Common myeloid progenitor, CD34-positive (primary cell): ENCODE measurements at places on chromosomes 5 and 9.

DNA sequence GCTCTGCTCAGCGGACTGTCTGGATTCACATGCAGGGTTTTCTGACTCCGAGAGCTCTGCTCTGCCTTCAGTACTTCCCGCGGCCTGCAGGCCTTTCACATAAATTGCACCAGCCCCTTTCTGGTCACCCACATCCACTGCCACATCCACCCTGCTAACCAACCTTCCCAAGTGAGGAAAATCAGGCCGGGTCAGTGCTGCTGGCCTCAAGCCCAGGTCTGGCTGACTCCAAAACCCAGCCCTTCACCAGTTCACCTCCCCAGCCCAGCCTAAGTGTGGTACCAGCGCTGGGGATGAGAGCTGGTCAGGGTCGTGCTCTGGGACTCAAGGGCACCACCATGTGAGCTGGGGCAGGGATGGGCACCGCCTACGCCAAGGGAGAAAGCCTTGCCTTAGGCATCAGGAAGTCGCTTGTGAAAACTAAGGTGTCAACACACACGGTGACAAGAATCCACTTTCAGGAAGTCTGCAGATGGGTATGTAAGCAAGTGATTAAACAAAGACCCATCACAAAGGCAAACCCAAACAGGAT lies 12.3 kb downstream of the LMAN2 start:
- DNase-seq, result no peak

- no peak for DNase-seq
These were observed 82.6 kb upstream of the ADAMTS19 start for GRCh38 chr5:129377504-129377903.

DNA sequence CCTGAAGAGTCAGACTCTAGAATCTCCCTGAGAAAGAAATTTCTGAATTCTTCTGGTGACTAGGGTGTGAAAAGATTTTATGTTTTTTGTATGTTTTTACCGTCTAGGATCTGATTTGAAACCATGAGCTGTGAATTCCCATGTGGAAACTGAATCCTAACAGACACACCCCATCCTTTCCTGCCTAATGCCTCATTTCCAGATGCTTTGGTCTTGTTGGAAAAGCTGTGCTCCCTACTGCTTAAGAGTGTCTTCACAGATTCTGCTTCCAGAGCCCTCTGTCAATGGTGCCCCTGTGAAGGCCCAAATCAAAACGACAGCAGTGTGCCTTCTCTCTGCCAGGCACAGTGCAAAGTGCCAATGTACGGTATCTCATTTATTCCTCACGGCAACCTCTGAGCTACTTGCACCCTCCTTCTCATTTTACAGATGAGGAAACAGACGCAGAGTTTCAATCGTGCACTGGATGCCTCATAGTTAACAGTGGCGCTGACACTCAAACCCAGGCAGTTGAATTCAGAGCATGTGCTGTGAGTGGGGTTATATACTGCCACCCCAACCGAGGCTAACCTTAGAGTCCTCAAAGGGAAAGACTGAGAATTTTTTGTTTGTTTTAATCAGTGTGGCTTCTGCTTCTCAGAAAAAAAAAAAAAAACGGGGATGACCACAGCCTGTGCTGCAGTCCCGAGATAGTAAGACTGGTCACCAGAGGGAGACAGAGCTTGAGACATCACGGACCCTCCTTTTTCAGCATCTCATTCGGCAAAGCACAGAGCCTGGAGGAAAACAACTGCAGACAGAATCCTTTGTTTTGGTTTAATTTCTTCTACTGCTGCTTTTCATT lies 188.4 kb downstream of the SNCAIP start:
- peak; percentile 59 for DNase-seq

DNA sequence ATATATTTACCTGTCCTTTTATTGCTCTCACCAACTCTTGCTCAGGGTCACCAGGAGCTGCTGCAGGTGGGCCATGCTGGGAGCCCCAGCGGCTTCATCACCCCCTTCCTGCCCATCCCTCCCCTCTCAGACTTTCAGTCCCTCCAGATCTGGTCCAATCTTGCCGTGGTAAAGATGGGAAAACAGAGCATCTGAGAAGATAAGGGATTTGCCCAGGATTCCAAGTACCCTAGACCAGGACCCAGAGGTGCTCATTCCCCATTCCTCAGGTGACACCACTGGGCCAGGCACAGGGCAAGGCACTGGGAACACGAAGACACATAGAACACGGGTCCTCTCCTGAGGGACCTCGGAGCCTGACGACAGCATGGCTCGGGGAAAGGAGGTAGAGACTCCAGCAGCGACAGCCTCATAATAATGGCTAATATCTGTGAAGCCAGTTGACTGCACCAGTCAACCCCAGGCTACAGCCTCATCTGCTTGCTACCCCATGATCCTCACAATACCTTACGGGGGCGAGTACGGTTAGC lies 18.0 kb downstream of the TMOD1 start:
- no peak for DNase-seq

DNA sequence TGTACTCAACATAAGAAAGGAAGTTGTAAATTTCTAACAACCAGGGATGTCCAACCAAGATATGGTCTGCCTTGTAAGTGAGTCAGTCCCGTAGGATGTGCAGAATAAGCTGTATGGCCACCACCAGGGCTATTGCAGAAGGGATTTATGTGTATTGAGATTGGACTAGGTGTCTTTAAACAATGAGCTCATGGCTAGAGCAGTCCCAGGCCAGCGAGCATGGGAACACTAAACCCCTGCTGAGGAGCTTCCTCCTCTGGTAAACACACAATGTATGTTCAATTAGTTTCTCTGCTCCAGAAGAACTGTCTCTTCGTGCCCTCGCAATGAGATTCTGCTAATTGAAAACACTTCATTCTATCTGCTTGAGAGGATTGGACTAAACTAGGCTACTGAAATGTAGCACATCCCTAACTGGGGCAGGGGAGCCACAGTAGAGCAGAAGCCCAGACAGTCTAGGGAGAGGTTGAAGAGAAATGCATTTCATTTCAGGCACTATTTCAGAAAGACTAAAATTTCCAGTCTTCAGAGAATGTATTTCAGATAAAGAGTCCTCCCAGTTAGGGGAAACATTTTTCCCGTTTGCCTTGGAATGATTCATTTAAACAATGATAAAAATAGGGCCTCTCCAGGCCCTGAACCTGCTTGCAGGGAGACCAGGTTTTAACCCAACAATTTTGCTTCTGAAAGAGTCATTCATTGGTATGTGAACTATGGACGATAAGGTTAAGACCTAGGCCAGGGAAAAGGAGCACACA lies 154.7 kb downstream of the FAM114A2 start:
- no peak for DNase-seq

- DNase-seq, result no peak
These were observed 293.2 kb downstream of the EPB41L4A start for GRCh38 chr5:112125903-112126302.

- no peak for DNase-seq
These were observed 555.3 kb upstream of the ARRDC3 start for GRCh38 chr5:91938441-91938840.

GRCh38 chr5:112467485-112467884 lies 48.4 kb upstream of the EPB41L4A start:
- DNase-seq, result no peak
